OCI-M1 (cell line): ENCODE measurements at places on chromosomes 16 and 17.

DNA sequence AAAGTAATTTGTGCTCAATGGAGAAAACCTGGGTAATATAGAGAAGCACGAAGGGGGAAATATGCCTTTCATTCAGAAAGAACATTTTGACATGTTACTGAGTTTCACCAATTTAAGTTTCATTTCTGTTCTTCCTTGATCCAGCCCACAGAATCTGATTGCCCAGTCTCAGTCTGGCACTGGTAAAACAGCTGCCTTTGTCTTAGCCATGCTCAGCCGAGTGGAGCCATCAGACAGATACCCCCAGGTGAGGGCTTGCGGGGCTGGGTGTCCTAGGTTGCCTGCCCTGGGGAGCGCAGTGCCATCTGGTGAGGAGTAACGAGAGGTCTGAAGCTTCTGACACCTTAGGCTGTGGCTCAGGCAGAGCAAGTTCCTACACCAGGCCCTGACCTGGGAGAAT is 17.7 kb downstream of the DDX19A start:
- no peak for DNase-seq

- DNase-seq = no peak
These were observed 206.7 kb downstream of the SHISA9 start for GRCh38 chr16:13108126-13108525.

GRCh38 chr17:80223142-80223815 is 3.1 kb downstream of the SLC26A11 start:
- DNase-seq = no peak

DNA sequence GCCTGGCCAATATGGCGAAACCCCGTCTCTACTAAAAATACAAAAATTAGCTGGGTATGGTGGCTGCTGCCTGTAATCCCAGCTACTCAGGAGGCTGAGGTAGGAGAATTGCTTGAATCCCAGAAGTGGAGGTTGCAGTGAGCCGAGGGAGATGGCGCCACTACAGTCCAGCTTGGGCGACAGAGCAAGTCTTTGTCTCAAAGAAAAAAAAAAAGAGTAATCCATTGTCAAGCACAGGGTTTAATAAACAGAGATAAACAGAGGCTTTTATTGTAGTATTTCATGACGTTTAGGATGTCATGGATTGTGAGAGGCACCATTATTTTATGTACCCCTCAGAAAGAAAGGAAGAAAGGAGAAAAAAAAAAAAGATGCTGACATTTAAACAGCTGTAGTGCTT is 75.2 kb upstream of the RNU2-1 start:
- no peak for DNase-seq

GRCh38 chr17:75396796-75397195 is 8.7 kb downstream of the GRB2 start:
- DNase-seq = no peak
